Right cardiac atrium (tissue), 5 donors: ENCODE measurements at places on chromosomes 12 and 14. TPM values are rescaled to one million over a fixed set of nuclear protein-coding genes. Genes with fewer than 3 reads are reported as not detected.
A peak's percentile ranks its signal among the peaks of the same experiment; 100 is the strongest.

DNA sequence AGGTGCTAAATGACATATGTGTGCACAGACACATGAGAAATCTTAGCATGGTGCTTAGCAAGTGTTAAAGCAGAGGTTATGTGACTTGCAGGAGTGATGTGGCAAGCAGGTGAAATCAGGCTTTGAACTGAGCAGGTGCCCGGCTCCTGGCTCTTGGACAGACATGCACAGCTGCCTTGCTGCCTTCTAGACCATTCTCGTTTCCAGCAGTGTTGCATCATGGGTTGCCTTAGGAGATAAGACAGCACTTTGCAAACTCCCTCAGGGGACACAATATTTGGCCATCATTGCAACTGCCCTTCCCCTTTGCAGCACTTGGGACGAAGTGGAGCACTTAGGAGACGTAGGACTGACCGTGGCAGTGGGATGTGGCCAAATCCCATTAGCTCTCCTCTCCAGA is 17.2 kb upstream of the GSC start:
- DNase-seq: no peak

GRCh38 chr12:56602239-56602638 is 27.9 kb downstream of the BAZ2A start:
- DNase-seq: no peak

- DNase-seq: no peak
These were observed 50.8 kb downstream of the STXBP6 start for GRCh38 chr14:24999157-24999556.

- DNase-seq: no peak
These were observed 38.4 kb upstream of the MANSC4 start for GRCh38 chr12:27818401-27818918.

DNA sequence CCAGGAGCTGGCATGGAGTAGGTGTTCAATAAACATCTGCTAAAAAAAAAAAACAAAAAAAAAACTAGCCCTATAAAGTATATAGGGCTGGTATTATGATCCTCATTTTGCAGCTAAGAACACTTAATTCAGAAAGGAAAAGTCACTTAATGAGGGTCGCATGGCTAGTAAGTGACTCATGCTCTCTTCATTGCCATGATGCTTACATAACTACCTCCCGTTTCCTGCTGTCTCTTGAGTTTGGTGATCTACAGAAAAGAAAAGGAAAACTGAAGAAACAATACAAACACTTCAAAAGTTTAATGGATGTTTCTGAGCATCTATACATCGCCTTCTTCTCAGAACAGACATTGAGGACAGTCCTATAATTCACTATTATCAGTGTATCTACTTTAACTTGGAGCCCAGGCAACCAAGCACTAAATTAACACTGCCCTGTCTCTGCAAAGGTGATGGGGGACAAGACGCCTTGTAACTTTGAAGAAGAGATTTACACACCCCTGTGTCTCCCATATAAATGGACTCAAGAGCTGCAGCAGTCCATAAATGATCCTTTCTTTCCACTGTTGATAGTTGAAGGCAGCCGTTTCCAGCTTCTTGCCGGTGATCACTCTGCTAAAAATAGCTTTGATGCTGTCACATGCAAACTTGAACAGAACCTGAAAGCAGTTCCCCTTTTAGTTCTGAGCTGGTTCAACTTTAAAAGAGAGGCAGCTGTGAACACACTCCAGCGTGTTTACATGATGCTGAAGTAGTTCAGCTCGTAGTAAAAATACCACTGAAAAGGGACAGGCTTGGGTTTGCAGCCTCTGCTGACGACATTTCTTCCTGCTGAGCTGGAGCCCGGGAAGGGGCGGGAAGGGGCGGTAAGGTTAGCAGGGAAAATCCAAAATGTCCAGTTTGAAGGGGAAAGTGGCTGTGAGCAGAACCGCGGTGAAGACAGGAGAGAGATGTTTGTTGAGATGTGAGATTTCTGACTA is 113.3 kb downstream of the FOXN3 start:
- peak; percentile 83 for DNase-seq

DNA sequence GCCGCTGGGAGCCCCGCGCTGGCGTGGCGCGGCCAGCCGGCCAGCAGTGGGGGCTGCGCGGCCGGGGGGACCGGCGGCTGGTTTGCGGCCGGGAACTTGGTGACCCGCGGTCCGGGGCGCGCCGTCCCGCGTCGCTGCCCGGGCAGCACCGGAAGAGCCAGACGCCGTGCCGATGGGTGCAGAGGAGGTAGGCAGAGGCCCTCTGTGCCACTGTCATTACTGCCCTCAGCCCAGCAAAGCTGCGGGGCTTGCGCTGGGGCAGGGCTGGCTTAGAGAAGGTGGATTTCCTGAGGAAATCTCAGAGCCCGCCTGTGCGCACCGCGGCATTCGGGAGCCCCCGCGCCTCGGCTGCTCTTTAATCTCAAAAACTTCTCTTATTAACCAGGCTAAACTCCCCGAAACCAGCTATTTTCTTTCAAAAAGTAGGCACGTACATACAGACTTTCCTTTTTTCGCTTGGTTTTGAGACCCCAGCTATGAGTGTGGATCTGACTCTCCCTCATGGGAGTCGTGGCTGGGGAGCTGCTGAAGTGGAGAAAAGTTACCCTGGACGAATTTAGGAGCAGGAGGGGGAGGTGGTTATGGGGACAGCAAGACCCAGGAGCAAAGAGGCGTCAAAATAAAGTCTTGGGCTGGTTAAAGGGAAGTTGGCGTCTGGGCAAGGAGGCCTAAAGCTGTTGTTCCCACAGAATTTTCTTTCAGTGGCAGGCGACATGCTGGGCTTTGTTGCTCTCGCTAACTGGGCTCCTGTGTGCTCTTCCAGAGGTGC is 802 bp downstream of the SUSD6 start:
- peak; percentile 70 for DNase-seq

GRCh38 chr12:11719678-11720099 is 70.2 kb downstream of the ETV6 start:
- peak; percentile 61 for DNase-seq

DNA sequence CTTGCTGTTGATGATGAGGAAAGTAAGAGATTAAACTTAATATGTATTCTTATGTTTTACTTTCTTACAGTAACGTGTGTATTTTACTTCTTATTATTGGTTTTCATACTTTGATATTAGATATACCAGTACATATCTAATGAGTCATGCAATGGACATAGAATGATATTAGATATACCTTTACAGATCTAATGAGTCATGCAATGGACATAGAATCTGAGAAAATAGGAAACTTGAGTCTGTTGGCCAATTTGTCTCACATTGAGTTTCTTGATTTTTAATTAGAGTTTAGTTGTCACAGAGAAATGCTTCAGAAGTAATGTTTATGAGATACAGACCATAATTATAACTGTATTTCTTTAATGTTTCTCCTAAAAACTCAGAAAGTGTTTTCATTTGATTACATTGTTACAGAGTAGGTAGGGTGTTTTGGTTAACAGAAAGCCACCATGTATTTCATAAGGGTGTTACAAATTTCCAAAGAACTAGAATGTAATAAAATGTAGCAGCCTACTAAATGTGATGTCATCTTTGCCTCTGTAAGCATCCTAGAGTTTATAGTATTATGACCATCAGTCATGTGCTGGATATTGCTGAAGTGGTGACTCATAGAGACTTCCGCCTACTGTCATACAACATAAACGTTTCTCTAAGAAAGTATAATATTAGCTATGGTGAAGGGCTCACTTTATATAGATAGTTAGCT is 3.0 kb downstream of the GAS2L3 start:
- DNase-seq: no peak

DNA sequence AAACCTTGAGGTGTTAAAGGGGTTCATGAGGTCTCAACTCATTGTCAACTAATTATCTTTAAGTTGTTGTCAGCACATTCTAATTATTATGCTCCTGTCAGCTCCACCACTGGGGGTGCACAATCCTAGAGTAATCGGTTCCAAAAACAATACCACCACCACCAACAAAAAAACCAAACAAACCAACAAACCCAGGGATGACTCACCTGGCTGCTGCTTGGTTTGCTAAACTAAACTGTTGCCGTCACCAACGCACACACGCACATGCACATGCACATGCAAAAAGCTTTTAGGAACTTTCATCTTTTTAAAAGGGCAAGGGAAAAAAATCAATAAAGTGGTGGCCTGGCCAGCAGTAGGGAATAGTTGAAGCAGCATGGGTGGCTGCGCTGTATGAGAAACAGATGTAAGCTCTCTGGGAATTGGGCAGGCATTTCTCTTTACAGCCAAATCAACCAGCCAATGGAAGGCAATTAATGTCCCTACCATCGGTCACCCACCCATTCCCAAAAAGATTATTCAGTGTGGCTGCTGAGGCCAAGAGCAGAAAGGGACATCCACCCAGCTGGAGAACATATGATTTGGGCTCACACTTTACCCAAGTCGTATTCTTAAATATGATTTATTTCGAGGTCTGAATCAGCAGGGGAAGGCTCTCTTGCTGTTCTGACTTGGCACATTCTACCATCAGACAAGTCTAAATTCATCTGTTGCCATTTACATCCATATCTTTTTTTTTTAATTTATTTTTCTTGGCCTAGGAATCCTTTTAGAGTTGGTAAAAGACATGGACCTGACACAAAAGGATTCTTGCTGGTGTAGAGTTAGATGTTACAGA is 20.0 kb downstream of the TMEM30B start:
- DNase-seq: no peak

GRCh38 chr14:96944297-96944696 is 147.1 kb downstream of the VRK1 start:
- DNase-seq: no peak

DNA sequence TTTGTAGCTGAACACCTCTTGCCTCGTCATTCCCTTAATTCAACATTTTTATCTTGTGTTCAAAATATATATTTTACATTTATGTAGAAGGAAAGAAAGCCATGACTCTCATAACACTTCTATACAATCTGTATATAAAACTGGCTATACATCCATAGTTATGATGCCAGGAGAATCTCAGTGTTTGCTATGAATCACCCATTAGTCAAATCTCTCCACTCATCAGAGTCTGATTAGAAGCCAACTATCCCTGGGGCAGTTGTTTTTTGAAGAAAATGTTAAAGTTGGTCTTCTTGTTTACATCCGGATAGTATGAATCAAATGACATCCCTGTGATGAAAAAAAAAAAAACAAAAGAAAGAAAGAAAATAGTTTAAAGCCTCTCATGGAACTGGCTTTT is 503.9 kb downstream of the NELL2 start:
- DNase-seq: no peak

DNA sequence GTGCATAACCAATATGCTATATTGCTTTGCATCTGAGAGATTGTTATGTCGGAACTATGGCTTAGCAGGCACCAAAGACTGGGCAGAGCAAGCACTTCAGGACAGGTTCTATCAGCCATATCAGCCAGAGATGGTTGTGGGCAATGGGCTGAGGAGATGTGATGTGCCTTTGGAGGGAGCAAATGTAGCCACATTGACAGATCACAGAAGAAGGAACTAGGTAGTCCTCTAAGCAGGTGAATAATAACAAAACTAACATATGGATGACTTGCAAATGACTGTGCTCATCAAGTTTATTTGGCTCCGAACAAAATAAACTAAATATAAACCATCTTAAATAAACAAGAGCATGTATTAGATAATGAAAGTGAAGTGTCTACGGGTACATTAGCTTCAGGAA is 291.7 kb downstream of the RMST start:
- DNase-seq: no peak

DNA sequence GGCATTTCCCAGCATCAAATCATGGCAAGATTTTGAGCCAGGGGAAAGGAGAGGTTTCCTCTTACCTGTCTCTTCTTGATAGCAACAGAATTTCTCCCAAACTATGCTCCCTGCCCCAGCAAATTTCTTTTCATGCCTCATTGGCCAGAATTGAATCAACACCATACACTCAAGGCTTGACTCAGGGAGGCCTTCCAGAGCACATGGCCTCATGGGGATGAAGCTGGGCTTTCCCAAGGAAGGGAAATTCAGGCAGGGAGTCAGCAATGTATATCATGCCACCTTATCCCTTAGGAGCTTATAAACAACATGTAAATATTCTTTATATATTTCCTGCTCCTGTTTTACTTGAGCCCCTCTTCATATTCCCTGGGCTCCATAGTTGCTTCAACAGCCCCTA is 62.1 kb downstream of the ARF6 start:
- no peak for DNase-seq

DNA sequence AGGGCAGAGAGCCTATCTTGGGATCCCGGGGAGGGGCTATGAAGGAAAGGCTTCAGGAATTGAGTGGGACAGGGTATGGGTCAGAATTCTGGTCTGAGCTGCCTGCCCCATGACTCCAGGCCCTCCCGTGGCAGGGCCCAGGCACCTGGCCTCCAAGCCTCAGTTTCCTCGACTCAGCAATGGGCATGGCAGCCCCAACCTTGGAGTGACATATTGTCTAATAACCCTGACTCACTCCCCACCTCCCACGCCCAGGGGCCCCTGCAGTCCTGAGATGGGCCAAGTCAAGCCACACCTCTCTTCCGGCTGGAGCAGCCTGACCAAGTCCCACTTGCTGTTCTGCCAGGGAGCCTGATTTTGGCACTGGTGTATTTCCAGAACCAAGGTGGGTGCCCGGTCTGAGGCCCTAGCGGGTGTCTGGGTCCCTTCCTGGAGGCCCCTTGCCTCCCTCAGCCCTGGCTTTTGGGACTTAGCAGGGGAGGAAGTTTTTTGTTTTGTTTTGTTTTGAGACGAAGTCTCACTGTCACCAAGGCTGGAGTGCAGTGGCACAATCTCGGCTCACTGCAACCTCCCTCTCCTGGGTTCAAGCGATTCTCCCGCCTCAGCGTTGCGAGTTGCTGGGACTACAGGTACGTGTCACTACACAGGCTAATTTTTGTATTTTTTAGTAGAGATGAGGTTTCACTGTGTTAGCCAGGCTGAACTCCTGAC is 40.3 kb upstream of the RCOR1 start:
- DNase-seq: peak; percentile 58

GRCh38 chr14:77140359-77141213 is 1.0 kb downstream of the ZDHHC22 start:
- DNase-seq: no peak

DNA sequence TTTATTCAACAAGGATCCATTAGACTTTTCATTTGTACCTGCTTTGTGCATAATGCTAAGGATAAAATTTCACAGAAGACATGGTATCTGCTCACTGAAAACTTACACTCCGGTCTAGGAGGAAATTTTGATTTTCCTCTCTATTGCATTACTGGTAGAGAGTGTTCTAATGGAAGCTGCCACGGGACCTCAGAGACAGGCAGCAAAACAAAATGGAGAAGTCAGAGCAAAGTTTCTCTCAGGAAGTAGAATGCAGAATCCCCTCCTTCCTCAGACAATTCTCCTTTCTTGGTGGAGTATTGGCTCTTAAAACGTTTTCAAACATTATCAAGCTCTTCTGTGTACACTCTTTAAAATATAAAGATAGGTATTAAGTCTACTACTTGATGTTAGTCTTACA is 12.3 kb downstream of the CLEC2B start:
- DNase-seq: no peak

- DNase-seq: no peak
These were observed 48.0 kb upstream of the RIMBP2 start for GRCh38 chr12:130764073-130764472.

Gene ACTR10
- 71.3 TPM for total RNA-seq

Gene SVOP
- total RNA-seq: 0.20 TPM

Gene VASH1
- 85.2 TPM for total RNA-seq

Gene BEST3
- 0.15 TPM for total RNA-seq

Gene TBC1D30
- total RNA-seq: 1.5 TPM

Gene TAS2R42
- total RNA-seq: not detected

Gene SBNO1
- total RNA-seq: 27.8 TPM

Gene TAS2R13
- 0.23 TPM for total RNA-seq

Gene NGB
- not detected for total RNA-seq

Gene WNT1
- not detected for total RNA-seq

Gene B4GALNT3
- 35.6 TPM for total RNA-seq

Gene ANO2
- 9.2 TPM for total RNA-seq

Gene ACACB
- 115 TPM for total RNA-seq
